ENCODE measurements at places on chromosomes 4 and X.
A peak's percentile ranks its signal among the peaks of the same experiment; 100 is the strongest.

DNA sequence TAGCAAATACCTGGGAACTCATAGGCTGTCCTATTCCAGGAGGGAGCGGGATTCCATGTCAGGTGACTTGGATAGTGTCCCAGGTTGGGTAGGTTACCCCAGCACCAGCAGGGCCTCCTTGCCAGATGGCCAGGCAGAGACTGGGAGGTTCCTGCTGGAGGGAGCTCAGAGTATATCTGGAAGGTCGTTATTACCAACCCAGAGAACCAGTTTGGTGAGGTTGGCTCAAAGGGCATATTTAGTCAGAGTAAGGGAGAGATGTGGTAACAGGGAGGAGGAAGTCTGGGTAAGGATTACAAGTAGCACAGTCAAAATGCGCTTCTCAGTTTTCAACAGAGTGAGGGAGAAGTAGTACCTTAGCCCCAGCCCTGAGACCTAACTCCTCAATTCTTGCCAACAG lies 53.3 kb upstream of the LNX1 start:
- DNase-seq: no peak

DNA sequence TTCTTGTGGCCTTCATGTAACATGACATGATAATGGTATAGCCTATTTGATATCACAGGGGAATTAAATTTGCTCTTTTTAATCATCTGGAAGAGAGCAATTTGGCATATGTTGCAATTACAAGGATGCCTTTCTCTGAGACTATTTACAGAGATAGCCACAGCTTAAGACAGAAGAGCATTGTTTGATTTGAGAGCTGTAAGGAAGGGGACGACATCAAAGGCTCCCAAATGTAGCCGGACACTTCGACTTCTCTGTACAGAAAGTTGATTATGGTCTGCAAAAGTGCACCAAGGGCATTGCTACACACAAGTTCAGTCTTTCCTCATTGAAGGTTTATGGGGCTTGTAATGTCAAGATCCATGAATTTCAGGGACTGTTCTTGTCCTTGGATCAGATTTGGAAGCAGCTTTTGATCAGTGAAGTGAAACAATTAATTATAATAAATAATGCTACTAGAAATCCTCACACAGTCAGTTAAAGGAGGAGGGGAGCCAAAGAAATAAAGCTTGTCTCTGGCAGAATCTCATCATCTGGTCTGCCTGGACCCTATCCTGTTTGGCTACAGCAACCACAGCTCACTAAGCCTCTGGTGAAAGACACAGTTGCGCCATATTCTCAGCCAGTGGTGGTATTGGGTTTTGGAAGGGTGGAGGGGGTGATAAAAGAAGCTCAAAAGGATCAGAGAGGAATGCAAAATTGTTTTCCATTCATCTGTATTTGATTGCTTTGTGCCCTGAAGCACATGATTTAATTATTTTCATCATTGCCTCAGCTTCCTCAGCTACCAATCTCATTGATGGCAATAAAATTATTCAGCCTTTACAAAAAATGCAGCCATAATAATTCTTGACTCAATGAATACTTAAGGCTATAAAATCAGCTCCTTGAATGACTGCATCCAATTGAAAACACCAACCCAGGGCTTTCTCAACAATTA lies 654.3 kb upstream of the LCORL start:
- no peak for DNase-seq

DNA sequence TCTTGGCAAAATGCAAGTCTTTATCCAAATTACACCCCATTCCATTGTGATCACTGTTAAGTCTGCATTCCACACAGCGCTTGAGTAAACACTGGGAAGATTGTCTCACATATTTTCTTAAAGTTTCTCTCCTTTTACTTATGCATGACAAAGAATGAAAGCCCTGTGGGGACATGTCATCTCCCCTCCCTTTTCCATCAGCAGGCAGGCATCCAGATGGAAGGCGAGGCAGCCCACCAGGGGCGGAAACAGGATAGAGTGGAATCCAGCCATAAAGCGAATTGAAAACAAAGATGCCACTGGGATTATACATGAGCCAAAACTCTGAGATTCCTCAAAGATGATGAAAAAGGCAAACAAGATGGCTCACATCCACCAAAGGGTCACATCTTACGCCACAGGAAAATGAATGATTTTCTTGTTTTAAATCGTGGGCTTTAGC lies 78.2 kb downstream of the AFAP1 start:
- DNase-seq: peak; percentile 52

GRCh38 chr4:792626-793092 lies 33.3 kb downstream of the CPLX1 start:
- no peak for DNase-seq

DNA sequence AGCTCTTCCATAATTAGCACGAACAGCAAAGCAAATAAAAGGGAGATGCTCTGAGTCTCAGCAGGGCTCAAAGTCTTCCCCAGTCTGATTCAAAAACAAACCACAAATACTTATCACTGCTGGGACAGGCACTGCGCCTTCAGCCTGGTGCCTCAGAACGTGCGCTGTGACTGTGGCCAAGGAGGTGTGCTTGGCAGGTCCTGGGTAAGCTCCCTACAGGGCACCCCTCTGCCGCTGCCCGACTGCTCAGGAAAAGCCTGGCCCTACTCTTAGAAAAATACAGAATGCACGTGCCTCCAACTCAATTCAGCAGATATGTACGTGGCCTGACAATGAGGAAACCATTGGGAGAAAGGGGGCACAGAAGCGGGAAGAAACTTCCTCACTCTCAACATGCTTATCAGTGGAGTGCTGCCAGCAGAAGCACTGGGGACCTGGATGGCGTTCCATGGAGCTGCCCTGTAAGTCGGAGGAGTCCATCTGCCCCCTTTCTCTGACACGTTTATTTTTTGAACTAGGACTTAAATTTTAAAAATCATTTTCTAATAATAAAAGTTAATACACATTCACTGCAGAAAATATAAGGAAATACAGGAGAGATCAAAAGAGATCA lies 86.8 kb downstream of the GATB start:
- DNase-seq: no peak

DNA sequence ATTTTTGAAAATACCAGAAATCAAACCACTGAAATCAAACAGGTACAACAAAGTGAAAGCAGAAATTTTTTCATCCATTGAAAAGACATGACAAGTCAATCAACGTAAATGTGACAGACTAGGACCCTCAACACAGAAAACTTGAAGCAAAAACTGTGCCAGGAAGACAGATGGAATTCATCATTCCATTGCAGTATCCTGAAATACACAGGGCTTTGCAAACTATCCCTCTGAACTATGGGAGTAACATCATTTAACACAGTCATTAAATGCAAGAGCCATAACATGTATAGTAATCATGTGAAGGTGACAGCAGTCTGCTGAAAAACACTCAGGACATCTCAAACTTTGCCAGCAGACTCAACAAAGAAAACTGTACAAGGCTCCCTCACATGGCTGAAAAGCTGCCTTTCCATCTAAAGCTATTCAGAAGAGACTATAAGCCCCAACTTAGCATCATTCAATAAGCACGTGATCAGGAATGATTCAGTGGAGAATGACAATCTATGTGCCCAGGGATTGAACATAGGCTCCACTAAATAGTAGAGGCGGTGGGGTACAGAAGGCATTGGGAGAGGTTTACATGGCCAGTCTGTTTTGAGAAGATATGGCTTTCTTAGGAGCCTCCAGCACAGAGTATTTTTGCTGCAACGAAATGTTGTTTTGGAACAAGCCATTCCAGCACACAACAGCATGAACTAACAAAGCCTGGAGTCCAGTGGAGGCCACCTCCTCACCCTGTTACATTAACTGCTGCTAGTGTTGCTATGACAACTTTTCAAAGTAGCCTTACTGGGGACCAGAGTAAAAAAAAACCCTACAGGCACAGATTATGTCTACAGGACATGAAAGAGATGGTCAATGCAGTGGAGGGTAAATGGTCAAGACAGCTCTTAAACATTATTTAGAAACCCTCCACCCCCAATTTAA lies 274.5 kb upstream of the NOCT start:
- no peak for DNase-seq

DNA sequence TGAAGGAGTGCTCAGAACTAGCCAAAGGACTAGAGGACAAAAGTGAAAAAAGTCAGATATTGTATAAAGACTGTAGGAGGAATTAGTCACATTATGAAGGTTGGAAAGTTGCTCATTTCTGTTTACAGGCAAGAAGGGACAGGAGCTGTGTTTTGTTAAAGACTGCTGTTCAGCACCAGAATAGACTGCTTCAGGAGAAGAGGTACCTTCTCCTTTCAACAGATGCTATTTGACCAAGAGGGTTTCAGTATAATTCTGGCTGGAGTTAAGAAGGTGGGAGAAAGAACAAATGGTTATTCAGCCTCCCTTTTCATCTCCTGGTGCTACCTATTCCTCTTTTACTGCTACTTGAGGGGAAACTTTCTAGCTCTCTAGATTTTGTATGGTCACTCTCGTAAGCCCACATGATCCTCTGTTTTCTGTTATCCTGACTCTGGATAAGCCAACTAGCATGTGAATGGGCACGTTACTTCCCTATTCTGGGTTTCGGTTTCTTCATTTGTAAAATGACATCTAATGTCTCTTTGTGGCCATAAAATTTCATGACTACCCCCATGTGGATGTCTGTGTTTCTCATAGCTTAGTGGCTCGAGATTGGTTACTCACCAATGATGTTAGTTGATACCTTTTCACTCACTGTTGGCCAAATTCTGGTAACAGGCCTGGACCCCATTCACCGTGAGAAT lies 68.9 kb downstream of the SH2D1A start:
- no peak for DNase-seq

- DNase-seq: peak; percentile 46
Measured at GRCh38 chr4:140090215-140090731, 63.7 kb downstream of the MAML3 start.

DNA sequence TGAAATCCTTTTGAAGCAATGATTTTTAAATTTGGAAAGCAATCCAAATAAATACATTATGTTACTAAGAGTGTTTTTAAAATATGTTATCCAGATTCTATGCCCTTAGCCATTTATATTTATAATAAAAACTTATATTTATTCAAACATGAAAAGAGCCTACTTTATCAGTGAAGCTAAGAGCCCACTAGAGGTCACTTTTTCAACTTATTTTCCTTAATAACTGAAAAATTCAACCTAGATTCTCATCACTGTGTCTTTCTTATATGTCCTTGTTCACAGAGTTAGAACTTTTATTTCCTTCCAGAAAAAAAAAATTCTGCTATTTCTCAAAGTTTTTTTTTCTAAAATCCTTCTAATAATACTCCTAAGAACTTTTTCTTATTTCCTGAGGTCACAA lies 23.9 kb downstream of the PRDM8 start:
- no peak for DNase-seq

GRCh38 chr4:165517216-165517615 lies 138.4 kb downstream of the CPE start:
- DNase-seq: no peak

GRCh38 chrX:15059474-15059873 lies 186.3 kb downstream of the MOSPD2 start:
- DNase-seq: no peak

GRCh38 chrX:12327836-12328235 lies 189.6 kb downstream of the FRMPD4 start:
- DNase-seq: no peak

GRCh38 chr4:112532267-112532666 lies 16.3 kb upstream of the NEUROG2 start:
- DNase-seq: no peak

DNA sequence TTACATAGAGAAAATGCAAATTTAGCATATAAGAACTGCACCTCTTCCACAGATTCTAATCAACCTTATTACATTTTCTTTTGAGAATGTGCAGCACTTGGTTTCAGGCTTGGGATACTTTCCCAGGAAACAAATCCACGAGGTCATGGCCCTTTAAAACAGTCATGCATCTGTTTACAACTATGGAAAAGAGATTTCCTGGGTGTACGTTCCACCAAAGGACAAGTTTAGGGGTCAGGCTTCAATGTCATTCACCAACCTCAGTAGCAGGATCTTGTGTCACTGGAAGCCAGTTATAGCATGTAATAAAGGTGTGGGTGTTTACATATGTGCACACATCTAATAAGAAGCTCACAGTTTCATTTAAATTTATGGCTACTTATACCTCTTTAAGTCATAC lies 30.7 kb downstream of the EREG start:
- DNase-seq: no peak

GRCh38 chr4:102308032-102308799 lies 37.1 kb downstream of the SLC39A8 start:
- DNase-seq: no peak

- DNase-seq: peak; percentile 37
Measured at GRCh38 chr4:185096032-185096653, 46.9 kb upstream of the SLC25A4 start.

DNA sequence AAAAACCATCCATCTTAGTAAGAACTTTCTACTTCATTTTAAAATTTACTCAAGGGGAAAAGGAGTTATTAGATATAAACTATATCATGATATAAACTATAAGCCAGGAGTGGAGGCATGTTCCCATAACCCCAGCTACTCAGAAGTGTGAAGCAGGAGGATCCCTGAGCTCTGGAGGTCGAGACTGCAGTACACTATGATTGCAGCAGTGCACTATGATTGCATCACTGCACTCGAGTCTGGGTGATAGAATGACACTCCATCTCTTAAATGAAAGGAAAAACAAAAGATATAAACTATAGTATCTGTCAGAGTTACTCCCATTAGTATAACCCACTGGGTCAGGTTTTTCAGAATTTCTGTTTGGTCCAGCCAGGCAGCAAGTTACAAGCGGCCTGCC lies 47.6 kb downstream of the RPS3A start:
- DNase-seq: no peak

GRCh38 chrX:20412871-20413486 lies 146.3 kb upstream of the RPS6KA3 start:
- DNase-seq: no peak

GRCh38 chr4:124386163-124386562 lies 326.4 kb downstream of the ANKRD50 start:
- DNase-seq: no peak

- no peak for DNase-seq
Measured at GRCh38 chr4:5054532-5054931, 3.3 kb downstream of the STK32B start.

GRCh38 chr4:76458297-76458696 lies 23.3 kb downstream of the SHROOM3 start:
- DNase-seq: no peak

DNA sequence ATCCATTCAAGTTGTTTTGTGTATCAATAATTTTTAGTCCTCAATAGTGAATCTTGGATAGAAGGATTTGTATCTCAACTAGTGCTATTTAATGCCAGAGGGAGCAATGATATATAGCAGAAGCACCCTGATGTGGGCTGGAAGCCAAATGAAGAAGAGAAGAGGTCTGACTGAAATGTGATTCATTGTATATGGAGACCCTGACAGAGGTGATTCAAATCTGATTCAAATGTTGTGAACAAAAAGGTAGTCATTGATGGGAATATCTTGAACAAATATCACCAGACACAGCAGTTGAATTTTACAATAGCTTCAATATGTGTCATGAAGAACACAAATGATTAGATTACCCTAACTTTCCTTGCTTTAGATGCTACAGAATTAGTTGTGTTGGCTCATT lies 27.5 kb upstream of the SULT1B1 start:
- DNase-seq: no peak

DNA sequence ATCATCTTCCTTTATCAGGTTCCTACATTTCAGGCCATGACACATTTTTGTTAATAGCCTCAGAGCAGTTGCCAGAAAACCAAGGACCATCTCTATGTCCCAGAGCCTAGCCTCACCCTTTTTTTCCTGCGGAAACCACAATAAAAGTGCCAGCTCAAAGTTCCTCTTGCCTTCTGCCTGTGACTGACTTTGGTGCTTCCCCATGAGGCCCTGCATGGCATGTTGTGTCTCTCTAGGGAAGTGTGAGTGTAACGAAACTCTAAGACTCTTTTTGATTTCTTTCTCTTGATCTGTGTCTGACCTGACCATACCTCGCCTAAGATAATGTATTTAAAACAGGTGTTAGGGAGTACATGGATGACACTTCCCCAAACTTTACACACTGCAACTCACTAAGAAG lies 642.3 kb upstream of the BOD1L1 start:
- no peak for DNase-seq

- no peak for DNase-seq
Measured at GRCh38 chr4:150212485-150212884, 134.2 kb downstream of the DCLK2 start.
